ENCODE measurements at places on chromosomes 1 and 21.

GRCh38 chr1:97791251-97791650, 129.6 kb downstream of the DPYD start:
- no peak for DNase-seq

- no peak for DNase-seq
Observed at GRCh38 chr1:62294261-62294660, 25.0 kb downstream of the KANK4 start.

DNA sequence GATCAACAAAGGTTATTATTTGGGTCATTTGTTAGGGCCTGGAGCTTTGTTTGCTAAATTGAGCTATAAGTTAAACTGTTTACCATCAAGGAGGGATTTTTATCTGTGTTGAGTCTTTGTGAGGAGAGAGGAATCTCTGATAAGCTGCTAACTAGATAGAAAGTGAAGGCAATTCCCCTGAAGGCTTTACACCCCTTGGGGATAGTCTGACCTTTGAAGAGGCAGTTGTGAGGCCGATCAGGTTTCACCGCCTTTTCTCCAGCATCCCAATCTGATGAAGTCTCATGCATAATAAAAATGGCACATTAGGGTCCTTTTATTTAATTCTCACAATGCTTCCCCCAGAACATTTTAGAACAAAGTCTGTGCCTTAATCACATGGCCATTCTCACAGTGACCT, 21.8 kb downstream of the C1orf21 start:
- DNase-seq = no peak

- DNase-seq = no peak
Observed at GRCh38 chr21:45405819-45406762, 1.1 kb downstream of the COL18A1 start.

- no peak for DNase-seq
Observed at GRCh38 chr1:219163401-219163954, 10.2 kb upstream of the LYPLAL1 start.

GRCh38 chr1:58941471-58942289, 157.8 kb upstream of the JUN start:
- DNase-seq = no peak

DNA sequence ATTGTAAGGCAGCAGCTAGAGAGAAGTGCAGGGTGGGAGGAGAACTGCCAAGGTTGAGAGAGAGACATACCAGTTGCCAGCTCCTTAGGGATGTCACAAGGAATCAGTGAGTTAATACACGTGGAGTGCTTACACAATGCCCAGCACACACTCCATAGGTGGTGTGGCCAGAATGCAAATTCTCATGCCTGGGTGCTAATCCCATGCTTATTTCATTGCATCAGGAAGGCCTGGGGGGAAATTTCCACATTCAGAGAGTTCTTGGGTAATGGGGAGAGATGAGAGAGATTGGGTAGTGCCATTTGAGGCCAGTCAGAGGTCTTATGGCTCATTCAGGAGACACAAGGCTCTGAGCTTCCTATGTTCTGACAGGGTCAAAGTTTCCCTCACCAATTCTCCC, 38.7 kb downstream of the GJA5 start:
- DNase-seq = no peak

DNA sequence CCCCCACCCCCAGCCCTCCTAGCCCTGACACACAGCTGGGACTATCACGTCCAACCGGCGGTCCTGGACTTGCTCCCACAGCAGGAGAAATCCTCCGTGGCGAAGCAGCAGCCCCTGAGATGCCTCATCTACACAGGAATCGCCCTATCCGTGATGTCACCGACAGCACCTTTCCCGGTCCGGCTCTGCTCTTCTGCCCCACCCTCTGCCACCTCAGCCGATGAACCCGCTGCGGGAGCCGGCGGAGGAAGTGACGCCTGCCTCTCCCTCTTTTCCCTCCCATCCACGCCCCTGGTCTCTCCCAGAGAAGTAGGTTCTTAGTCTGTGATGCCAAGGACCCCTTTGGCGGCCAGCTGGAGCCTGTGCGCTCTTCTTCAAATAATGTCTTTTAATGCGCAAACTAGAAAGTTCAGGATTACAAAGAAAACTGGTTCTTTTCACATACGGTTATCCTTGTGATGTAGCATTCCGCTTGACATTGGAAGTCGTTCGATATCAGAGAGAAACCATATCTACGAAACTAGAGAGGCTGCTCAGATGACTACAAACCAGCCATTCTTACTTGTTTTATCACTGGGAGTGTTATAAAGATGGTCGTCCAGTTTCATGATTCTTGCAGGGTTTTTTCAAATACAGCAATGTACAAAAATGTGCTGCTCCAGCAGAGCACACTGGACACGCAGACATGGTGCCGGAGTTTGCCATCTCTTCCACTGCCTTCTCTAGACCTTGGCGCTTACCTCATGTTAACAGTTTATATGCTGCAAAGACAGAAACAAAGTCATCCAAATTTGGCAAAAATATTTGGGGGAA, 120.3 kb downstream of the PPIAL4G start:
- DNase-seq = peak; percentile 54

- DNase-seq = no peak
Observed at GRCh38 chr1:223378754-223379153, 14.5 kb upstream of the CCDC185 start.

GRCh38 chr1:40056519-40057309, 16.2 kb downstream of the CAP1 start:
- no peak for DNase-seq

- no peak for DNase-seq
Observed at GRCh38 chr21:32726839-32727686, 750 bp downstream of the SYNJ1 start.

- DNase-seq = peak; percentile 31
Observed at GRCh38 chr1:176206006-176206960, 803 bp downstream of the COP1 start.

DNA sequence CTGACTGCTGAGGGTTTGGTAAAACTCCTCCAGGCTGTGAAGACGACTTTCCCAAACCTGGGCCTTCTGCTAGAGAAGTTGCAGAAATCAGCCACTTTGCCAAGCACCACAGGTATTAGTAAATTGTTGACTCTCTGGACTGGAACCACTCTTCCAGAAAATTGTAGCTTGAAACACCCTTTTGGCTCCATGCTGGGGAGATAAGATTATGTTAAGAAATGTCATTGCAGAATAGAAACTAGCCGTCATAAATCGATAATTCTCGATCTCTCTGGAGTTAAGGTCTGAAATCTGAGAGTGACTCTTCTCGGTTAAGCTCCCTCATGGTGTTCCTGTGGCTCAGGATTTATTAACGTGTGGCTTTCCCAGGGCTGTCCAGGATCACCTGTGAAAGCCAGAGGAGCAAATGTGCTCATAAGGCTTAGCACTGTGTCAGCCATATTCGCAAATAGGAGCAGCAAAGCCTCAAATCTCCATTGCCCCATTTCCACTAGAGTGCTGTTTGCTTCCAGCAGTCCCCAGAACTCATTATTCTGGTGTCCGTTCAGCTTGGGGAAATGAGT, 54.6 kb downstream of the ZBTB40 start:
- no peak for DNase-seq

- no peak for DNase-seq
Observed at GRCh38 chr1:190480231-190480630, 2.6 kb upstream of the BRINP3 start.

- DNase-seq = no peak
Observed at GRCh38 chr1:235006132-235006721, 122.4 kb downstream of the TOMM20 start.

DNA sequence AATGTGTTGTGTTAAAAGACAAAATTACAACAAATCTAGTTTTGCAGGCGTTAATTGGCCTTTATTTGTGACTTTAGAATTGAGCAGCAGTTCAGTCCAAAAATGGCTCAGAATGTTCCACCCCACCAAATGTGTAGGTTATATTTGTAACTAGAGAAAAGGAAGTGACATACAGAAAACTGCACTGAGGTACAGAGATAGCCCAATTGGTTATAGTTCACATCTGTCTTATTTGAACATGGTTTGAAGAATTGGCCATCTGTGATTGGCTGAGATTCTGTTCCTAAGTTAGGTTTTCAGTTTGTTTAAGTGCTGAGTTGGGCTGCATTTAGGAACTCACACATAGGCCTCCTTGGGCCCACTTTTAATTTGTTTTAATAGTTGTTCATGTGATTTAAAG, 12.0 kb upstream of the FMO2 start:
- no peak for DNase-seq

GRCh38 chr21:46455575-46456385, 2.9 kb upstream of the DIP2A start:
- no peak for DNase-seq

DNA sequence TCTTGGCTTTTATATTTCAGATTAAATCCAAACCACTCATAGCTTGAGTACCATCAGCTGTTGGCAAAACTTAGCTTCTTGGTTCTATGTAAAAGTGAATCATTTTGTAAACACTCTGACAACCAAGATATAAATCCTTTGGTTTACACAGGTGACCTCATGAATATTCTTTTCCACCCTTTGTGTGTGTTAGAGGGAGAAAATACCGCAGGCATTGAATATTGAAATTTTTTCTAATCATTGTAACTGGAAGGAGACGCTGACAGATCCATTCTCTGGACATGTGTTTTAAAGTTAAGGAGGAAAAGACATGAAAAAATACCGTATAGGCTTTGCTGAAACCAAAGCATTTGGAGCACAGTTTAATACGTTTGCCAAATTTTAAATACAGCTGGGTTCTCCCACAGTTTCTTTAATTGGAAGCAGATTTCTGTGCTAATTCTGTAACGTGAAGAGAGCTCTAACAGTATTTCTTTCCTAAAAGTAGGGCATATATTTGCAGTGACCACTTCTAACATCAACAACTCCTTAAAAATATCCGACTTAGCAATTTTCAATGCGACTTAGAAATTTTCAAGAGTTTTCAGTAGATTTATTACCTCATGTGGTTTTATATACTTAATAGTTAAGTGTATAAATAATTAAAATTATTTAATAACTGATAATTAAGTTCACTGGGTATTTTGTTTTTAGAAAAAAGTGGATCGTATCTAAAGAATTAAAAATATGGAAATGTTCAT, 388.2 kb downstream of the USP25 start:
- DNase-seq = no peak

DNA sequence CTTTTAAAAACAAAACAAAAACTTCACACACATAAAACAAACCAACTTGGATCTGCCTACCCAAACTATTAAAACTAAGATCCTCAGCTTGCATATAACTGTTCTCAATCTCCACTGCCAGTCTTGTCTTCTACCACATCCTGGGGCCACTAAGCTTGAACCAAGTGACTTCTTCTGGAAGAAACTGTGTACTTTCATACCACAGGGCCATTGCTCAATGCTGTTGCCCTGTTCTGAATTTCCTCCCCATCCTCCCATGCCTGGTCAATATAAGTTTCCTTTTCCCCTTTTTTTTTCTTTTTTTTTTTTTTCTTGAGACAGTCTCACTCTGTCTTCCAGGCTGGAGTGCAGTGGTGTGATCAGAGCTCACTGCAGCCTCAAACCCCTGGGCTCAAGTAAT, 109.9 kb downstream of the KIAA0319L start:
- no peak for DNase-seq

DNA sequence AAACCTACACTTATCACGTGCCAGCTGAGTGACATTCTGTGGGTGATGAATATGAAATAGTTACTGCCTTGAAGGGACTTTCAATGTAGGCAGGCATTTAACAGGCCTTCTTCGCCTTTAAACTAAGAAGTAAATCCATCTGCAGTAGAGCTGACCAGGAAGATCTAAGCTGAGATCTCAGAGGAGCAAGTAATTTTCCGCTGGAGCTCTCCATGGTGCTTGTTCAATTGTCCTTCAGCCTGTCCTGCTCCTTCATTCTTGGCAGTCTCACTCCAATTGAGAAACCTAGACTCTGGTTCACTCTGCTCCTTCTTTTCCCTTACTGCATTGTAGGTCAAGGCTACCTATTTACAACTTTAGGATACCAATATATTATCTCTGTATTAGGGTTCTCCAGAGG, 183.5 kb downstream of the HMCN1 start:
- no peak for DNase-seq

DNA sequence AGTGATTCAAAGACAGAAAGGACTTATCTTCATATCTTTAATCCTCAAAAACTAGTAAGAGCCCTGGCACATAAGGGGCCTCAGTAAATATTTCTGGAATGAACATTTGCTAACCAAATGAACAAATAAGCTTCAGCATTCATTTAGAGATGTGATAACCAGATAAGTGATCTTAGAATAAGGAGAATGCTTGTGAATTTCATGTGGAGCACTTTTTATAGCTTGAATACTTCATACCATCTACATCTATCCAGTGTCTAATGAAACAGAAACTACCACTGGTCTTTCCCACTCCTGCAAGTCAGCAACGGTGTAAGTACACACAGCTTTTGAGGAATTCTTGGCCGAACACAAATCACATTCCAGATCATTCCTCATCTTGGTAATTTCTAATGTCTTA, 38.5 kb downstream of the EDEM3 start:
- DNase-seq = no peak

- DNase-seq = no peak
Observed at GRCh38 chr21:45965084-45965809, 16.3 kb upstream of the COL6A1 start.

GRCh38 chr1:158035976-158036583, 42.6 kb downstream of the KIRREL1 start:
- no peak for DNase-seq

DNA sequence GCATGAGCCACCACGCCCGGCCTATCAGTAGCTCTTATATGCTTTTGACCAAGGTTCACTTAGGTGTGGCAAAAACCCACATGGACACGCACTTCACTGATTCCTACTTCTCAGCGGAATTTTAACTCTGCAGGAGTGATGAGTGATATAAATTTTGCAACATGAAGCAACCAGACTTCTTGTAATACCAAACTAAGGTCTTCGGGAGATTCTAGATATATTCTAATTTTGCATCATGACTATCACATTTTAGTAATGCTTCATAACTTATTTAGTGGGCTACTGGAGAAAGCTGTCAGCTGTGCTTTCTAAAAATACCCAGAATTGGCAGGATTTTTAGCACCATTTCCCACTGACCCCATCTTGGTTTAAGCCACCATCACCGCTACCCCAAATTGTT, 27.8 kb downstream of the RHCE start:
- DNase-seq = no peak

GRCh38 chr1:87765057-87765680, 436.5 kb downstream of the LMO4 start:
- no peak for DNase-seq

DNA sequence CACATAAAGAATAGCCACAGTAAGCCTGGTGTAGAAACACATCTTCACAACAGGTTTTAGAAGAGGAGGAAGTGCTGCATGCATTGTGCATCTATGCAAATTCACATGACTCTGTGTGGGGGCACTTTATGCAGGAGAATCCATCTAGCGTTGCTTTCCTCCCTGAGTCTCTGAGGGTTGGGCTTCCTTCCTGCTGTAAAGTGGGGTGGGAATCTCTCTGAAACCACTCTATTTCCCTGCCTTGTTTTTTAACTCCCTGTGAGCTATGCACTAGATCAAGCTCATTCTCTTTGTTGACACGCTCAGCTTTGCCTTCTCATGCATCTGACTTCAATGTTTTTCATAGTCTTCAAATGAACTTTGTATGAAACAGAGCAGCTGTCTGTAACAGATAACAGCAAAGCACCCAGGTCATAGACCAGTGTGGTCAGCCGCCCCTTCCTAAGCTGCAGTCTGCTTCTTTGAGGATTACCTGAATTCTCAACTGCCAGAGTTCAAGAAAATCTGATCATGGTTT, 102.7 kb upstream of the DPH5 start:
- DNase-seq = no peak
